Left colon (tissue), 2 donors: ENCODE measurements at places on chromosomes 6 and 20.

DNA sequence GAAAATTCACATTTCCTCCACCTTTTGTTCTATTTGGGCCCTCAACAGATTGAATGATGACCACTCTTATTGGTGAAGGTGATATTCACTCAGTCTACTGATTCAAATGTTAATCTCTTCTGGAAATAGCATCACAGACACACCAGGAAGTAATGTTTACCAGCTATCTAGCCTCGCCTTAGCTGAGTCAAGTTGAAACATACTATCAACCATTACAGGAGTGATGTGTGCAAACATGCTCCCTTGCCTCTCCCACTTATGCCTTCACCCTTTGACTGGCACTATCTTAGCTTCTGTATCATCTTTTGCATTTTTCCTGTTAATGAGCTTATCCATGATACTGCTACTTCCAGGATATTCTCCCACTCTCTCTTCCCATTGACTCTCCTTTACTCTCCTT, 191.9 kb downstream of the CENPW start:
- DNase-seq, result no peak

GRCh38 chr6:43246301-43247113, 3.2 kb downstream of the TTBK1 start:
- DNase-seq, result peak; percentile 65

- no peak for DNase-seq
Observed at GRCh38 chr6:45426251-45426650, 48.5 kb upstream of the SUPT3H start.

DNA sequence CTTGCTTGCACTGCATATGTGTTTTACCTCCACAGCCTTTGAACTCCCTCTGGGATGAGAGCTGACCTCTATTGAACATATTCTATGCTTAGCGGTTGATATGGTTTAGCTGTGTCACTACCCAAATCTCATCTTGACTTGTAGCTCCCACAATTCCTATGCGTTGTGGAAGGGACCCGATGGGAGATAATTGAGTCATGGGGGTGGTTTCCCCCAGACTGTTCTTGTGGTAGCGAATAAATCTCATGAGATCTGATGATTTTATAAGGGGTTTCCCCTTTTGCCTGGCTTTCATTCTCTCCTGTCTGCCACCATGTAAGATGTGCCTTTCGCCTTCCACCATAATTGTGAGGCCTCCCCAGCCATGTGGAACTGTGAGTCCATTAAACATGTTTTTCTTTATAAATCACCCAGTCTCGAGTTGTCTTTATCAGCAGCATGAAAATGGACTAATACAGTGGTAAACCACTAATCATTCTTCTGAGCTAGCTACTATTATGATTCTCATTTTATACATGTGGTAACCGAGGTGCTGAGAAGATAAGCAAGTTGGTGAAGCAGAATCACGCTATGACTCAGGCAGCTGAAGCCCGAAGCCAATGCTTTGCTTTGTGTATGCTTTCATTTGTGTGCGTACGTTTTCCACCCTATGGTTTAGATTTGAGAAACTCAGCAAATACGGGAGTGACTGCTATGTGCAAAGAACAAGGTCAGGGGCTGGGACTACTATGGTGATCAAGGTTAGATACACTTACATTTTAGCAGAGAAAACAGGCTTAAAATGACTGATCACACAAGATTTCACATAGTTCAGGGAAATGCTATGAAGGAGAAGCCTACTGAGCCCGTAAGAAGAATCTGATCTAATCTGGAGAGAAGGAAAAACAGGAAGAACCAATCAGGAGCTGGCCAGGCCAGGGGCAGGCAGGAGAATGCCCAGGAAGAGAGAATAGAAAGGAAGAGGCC, 363.5 kb downstream of the ESR1 start:
- DNase-seq, result no peak

GRCh38 chr6:158561321-158561884, 1.5 kb downstream of the TMEM181 start:
- DNase-seq, result no peak

GRCh38 chr6:108341372-108341771, 46.5 kb downstream of the AFG1L start:
- DNase-seq, result no peak

DNA sequence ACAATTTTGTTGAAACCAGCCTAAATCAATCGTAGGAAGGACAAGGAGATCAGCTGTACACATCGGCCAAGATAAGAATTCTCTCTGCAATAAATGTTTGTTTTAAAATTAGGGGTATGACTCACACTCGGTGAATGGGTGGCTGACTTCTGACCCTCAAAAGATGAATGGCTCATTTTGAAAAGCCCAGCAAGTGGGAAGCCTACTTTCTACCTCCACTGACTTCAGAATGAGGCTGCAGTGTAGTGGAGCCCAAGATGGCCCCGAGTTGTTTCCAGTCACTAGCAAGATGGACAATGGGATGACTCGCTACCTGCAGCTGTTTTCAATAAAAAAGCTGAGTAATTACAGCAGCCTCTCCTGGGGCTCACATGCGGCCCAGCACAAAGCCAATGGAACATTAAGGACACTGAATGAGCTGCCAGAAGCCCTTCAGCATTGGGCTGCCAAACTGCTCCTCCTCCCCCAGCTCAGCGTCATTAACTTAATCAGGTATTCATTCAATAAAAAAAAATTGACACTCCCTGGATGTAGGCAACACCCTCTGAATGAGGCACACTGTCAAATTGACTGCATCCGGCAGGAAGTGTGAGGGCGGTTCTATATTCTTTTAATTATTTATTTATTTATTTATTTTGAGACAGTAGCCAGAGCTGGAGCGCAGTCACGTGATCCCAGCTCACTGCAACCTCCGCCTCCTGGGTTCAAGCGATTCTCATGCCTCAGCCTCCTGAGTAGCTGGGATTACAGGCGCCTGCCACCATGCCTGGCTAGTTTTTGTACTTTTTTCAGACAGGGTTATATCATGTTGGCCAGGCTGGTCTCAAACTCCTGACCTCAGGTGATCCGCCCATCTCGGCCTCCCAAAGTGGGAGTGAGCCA, 107.3 kb downstream of the GMPR start:
- DNase-seq, result no peak

- DNase-seq, result no peak
Observed at GRCh38 chr6:117417851-117418250, 7.9 kb downstream of the ROS1 start.

DNA sequence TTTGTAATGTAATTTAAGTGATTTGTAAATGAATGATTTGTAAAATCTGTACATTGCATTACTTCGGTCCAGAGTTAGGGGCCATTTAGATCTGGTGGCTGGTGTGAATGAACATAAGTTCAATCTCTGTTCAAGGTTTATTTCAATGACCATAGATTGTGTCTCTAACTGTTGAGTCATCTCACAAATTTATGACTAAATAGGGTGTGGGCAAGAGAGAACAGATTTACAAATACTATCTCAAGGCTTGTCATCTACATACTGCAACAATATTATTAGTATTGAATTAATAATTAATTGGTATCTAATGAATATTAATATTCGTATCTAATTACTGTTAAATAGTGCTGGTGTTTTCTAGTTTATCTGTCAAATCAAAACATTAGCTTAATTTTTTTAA, 115.3 kb upstream of the EDN1 start:
- DNase-seq, result no peak

- DNase-seq, result peak; percentile 74
Observed at GRCh38 chr6:31877125-31877650, 1.6 kb downstream of the SLC44A4 start.

DNA sequence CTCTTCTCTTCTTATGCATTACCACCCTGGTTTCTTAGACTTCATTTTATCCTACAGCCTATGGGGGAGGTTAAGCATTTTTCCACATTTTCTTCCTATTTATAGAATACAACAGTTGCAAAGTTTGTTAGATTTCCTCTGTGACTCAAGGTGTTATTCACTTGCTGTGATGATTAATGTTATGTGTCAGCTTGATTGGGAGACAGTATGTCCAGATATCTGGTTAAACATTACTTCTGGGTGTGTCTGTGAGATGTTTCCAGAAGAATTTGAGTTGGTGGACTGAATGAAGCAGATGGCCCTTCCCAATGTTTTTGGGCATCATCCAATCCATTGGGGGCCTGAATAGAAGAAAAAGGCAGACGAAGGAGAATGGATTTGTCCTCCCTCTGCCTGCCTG, 131.3 kb downstream of the C6orf118 start:
- DNase-seq, result no peak

DNA sequence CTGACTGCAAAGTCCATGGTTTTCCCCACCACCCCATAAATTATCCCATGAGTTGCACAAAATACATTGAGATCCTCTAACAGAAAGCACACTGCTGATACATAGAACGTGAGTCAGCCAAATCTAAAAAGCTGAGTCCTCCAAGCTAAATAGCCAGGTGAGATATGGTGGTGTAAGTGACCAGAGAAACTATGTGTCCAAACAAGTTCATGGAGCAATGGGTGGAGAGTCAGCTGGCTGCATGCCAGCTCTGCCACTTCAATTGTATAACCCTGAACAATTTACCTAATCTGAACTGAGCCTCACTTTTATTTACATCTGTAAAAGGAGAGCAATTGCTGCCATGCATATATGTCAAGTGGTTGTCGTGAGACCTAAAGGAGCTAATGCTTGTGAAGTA, 9.7 kb downstream of the SNAP25 start:
- DNase-seq, result no peak

DNA sequence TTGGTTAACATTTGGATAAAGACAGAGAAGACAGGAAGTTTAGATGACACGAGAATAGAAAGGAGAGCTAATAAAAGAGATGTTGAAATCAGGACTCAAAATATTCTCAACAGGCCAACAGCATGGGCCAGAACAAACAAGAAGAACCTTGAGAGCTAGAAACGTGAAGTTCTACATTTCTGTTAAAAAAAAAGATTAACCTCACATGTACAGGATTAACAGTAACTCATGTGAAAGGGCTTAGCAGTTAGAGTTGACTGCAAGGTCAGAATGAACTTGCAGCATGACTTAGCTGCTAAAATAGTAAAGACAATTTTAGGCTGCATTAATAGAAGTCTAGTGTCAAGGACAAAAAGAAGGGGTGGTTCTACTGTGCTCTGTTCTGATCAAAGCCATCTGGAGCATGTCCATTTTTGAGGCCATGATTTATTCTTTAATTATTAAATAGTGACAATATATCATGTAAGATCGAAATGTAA, 331.1 kb upstream of the HSF2 start:
- no peak for DNase-seq

GRCh38 chr6:122381494-122382265, 17.8 kb upstream of the HSF2 start:
- DNase-seq, result peak; percentile 32

- DNase-seq, result no peak
Observed at GRCh38 chr6:31004794-31005193, 5.5 kb upstream of the MUC22 start.

DNA sequence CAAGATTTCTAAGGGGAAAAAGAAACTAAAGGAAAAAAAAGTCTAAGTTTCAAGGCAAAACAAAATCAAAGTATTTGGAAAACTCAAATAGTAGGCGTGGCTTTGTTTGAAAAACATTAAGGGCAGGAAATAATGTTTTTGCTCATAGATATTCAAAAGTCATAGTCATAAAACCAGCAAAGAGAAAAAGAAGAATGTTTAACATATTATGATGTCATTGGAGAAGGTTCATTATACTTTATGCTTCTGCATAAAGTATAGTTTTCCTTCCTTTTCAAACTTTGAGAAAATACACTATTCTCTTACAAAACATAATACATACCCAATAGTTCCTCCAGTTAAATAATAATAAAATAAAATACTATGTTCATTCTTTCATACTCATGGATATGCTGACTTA, 13.7 kb downstream of the USP49 start:
- DNase-seq, result no peak

GRCh38 chr6:116136373-116136772, 10.4 kb upstream of the COL10A1 start:
- no peak for DNase-seq
